Stimulated activated CD4-positive, alpha-beta T cell treated with anti-CD3 and anti-CD28 coated beads, TNF-alpha, amount 100 ng/mL, for 48 hours (primary cell): ENCODE measurements at places on chromosomes 13 and 19.
A peak's percentile ranks its signal among the peaks of the same experiment; 100 is the strongest.

DNA sequence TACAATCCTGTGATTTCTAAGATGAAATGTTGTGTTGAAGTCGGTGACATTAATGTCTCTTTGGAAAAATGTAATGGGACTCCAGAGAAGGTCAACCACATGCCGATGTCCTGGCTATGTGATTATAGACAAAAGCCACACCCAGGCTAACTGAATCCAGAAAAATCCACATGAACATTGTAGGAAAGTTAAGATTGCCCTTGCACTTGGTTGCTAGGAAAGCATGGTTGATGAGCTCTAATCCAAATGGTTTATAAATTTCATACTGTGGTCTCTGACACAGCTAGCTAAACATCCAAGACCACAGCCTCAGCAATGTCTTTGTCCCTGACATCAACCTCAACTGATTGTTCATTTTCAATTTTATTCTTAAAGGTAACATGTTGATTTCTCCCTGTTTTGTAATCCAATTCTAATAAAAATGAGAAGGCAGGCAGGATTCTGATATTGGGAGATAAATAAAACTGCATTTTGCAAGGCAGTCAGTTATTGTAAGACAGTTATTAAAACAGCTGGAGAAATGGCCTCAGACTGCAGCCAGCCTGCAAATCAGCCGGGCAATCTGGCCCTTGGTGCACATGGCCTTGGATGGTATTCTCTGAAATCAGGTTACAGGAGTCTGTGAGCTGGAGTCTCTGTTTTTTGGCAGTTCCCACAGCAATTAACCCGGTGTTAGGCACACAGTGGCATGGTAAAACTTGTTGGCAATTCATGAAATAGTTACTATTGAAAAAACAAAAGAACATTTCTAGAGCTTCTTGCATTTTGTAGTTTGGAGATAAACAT, 93.9 kb downstream of the STARD13 start:
- no peak for DNase-seq

GRCh38 chr13:46166947-46167610, 14.9 kb downstream of the LCP1 start:
- no peak for DNase-seq

- no peak for DNase-seq
Observed at GRCh38 chr19:51780270-51780669, 14.7 kb upstream of the FPR3 start.

DNA sequence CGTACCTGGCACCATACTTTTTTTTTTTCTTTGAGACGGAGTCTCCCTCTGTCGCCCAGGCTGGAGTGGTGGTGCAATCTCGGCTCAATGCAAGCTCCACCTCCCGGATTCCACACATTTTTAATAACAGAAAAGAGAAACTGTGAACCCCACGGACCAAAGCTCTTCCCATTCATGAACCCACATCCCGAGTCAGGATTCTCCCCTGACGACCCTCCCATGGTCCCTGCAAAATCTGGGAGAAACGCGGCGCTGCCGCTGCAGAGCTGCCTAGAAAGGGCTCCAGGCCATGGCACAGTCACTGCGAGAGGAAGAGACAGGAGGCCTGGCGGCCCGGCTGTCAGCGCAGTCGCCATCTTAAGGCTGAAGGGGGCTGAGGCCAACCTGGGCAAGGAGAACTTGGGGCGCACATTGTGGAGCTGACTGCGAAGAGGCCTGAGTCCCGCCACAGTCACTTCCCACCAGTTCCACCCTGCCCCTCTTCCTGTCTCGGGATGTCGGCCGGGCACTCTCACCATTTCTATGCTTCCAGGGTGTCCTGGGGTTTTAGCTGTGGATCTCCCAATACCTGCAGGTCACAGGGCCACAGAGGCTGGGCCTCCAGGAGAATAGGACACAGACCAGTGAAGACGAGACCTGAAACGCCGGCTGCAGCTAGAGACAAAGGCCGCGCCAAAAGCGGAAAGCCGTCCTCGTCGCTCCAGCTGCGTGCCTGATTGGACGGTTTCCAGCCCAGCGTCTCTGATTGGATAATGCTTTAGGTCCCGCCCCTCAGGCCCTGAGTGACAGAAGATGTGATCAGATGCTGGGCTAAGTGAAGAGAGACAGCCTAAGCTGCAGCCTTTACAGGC, 71.0 kb downstream of the ZNF486 start:
- peak; percentile 86 for DNase-seq

DNA sequence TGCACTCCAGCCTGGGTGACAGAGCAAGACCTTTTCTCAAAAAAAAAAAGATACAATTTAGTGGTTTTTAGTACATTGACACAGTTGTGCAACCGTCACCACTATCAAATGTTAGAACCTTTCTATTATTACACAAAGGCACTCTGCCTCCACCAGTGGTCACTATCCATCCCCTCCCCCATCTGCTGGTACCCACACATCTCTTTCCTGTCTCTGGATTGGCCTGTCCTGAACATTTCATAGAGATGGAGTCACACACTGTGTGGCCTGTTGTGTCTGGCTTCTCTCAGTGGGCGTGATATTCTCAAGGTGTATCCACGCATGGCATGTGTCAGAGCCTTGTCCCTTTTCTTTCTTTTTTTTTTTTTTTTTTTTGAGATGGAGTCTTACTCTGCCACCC, 11.2 kb downstream of the KDM4B start:
- DNase-seq, result no peak

GRCh38 chr13:105984646-105985045, 550.8 kb downstream of the EFNB2 start:
- no peak for DNase-seq
